A673 (cell line): ENCODE measurements at places on chromosomes 6 and 20. TPM values are rescaled to one million over a fixed set of nuclear protein-coding genes. Genes with fewer than 3 reads are reported as not detected.

ROS1 gene
- total RNA-seq = not detected in 2 replicates

BTN1A1 gene
- total RNA-seq = not detected in 2 replicates

DNA sequence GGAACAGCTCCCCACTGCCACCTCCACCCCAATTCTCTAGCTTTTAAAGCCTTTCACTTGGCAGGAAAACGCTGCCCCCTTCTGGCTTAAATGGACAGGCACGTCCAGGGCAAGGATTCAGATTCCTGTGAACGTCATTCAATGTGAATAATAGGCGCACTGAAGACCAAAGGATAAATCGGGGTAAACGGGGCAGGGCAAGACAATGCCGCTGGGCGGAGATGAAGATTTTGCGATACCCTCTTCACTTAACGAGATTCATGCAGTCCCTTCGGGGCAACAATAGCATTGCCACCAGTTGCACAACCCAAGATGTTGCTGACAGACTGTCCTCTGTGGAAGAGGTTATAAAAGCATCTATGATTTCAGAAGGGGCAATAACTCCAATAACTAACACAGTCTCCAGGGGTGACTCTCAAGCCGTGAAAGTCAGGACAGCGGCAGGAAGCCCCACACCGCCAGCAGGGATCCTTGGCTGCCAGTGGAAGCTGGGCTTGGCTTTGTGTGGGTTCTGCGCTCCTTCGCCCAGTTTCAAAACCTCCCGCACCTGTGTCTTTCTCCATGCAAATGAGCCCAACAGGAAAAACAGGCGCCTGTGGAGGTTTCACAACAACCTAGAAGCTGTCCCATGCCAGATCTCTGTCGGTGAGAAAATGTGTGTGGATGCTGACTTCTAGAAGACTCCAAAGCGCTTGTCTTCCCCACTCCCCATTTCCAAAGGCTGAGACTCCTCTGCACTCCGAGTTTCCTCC lies 291.8 kb downstream of the BMP7 start:
- H3K27ac ChIP-seq = no peak overlapping the region
- no peaks in the 10 kb centered on the region for H3K4me1 ChIP-seq
- no peaks in the 10 kb centered on the region for H3K36me3 ChIP-seq
- DNase-seq = peak; percentile 61
- no peak overlapping the region for H3K4me3 ChIP-seq
- peaks cover 79% of the 10 kb centered on the region for H3K27me3 ChIP-seq

DNA sequence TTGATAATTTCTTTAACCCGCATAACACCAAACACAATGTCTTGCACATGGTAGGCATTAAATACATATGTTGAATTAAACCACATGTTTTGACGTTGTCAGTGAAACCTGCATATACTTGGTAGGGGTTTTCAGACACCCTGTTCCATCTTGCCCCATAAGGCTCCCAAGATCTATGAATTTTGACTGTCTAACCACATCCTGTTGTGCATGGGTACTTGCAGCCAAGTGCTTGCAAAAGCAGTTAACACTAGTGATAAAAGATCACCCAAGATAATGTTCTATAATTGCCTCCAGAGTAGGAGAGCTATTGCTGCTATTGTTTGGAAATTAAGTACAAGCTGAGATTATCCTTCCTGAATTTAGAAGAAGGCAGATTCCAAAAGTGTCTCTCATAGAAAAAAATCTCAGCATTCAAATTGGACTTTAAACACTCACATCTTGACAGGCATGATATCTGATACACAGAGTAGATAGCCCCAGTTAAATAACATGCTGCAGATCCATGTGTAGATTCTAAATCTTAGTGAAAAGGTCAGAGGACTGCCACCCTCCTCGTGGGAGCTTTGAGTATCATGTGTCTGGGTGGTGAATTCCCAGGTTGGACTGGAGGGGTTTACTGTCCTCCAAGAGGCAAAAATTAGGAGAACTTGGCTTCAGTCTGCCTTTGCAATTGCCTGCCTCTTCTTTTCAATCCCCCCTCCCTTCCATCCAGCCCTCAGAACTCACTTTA lies 25.8 kb upstream of the CCN6 start:
- no peak overlapping the region for H3K27ac ChIP-seq
- H3K4me1 ChIP-seq = peaks cover 4% of the 10 kb centered on the region
- H3K4me3 ChIP-seq = no peak overlapping the region
- DNase-seq = peak; percentile 75
- peaks cover 24% of the 10 kb centered on the region for H3K27me3 ChIP-seq

DNA sequence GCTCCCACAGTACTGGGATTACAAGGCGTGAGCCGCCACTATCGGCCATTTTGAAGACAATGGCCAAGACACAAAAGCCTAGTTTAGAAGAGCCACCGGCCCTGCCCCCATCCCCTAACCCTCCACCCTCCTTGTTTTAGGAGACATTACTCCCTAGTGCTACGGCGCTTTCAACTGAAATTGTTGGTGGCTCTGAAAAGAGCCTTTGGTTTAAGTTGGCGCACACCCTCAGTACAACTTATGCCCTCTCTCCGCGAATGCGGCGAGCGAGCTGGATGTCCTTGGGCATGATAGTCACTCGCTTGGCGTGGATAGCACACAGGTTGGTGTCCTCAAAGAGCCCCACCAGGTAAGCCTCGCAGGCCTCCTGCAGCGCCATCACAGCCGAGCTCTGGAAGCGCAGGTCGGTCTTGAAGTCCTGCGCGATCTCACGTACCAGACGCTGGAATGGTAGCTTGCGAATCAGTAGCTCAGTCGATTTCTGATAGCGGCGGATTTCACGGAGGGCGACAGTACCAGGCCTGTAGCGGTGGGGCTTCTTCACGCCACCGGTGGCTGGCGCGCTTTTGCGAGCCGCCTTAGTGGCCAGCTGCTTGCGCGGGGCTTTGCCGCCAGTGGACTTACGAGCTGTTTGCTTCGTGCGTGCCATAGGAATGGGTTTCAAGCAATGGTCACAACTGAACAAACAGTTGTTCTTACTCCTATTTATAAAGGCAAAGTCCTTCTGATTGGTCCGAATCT lies 114.9 kb upstream of the BTN3A2 start:
- peak overlapping the region; percentile 68 for H3K4me3 ChIP-seq
- H3K36me3 ChIP-seq = no peaks in the 10 kb centered on the region
- H3K27ac ChIP-seq = peak overlapping the region; percentile 96
- H3K4me1 ChIP-seq = peaks cover 3% of the 10 kb centered on the region
- no peaks in the 10 kb centered on the region for H3K27me3 ChIP-seq

GRCh38 chr6:4846387-4846786 lies 70.2 kb downstream of the CDYL start:
- no peaks in the 10 kb centered on the region for H3K4me1 ChIP-seq
- no peak overlapping the region for H3K4me3 ChIP-seq
- no peak for DNase-seq
- H3K27ac ChIP-seq = no peak overlapping the region
- peaks cover 9% of the 10 kb centered on the region for H3K36me3 ChIP-seq

DNA sequence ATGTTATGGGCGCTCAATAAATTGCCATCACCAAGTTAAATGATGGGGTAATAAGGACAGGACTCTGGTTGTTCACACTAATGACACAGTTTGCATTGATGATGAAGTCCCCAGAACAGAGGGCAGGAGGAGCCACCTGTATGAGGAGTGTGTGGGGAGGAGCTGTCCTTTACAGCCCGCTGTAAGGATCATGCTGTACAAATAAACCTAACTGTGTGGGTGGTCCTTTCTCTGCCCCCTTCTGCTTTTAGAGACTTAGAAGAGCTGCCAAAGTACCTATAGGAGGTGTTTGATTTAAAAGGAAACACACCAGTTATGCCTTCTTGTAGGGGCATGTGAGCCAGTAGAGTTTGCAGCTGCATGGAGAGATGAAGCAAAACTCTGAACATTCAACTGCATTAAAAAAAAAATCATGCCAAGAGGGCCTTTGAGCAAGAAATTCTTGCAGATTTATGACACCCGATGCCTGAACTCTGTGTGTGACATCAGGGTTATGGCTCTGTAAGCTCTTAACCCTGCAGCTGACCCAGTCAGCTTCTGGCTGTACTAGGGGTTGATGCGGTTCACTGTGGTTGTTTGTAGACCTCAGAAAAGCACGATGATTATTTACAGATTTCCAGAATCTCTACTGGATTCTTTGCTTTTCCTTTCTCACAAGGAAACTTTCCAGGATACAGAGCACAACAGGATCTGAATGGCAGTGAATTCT lies 67.4 kb downstream of the UST start:
- no peak for DNase-seq
- H3K27ac ChIP-seq = no peak overlapping the region
- no peak overlapping the region for H3K4me3 ChIP-seq

DNA sequence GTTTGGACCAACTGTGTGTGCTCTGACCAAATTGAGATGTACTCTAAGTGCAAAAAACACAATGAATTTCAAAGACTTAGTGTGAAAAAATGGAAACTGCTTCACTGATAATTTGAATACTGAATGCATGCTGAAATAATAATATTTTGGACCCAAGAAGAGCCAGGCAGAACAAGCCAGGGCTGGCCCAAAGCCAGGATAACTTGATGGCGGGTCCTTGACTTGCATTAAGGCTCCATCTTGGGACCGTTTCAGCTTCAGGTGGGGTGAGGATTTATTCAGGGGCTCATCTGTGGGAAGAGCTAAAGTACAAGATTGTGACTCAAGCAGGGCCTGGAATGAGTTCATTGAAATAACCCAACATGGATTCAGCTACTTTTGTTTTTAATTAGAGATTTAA lies 921.9 kb downstream of the QKI start:
- H3K27ac ChIP-seq = no peak overlapping the region
- no peak for DNase-seq
- H3K4me3 ChIP-seq = no peak overlapping the region
- H3K36me3 ChIP-seq = no peaks in the 10 kb centered on the region

DNA sequence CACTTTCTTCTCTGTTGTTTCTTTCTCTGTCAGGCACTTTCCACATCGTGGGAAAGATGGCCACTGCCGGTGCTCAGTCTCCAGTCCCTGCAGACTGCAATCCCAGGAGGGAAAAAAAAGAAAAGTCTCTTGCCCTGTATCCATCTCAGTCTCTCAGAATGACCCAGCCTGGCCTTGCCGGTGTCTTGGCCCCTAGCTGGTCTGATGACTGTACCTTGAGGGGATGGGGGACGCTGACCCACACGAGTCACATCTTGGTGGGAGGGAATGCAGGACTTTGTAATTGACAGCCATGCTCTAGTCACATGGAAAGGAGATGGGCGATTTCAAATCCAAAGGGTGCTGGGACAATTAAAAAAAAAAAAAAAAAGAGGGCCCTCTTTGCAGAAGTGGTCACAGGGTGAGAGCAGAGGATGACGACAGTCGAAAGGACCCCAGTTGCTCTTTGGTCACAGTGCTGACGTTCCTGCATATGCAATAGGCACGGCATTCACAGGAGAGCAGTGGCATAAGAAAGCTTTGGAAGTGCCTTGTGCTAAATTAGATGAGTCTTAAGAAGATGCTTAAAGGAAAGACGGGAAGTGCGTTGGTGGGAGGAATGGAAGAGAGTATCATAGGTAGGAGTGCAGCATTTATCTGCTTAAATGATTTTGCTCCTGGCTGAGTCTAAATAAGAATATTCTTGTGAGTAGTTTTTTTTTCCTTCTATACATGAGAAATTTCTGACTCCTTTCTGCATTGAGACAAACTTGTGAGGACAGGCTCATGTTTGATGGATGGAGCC lies 63.9 kb upstream of the AKAP12 start:
- H3K4me3 ChIP-seq = no peak overlapping the region
- H3K27me3 ChIP-seq = no peaks in the 10 kb centered on the region
- DNase-seq = no peak
- no peaks in the 10 kb centered on the region for H3K4me1 ChIP-seq
- no peaks in the 10 kb centered on the region for H3K36me3 ChIP-seq
